ENCODE measurements at places on chromosomes 5 and 9.

DNA sequence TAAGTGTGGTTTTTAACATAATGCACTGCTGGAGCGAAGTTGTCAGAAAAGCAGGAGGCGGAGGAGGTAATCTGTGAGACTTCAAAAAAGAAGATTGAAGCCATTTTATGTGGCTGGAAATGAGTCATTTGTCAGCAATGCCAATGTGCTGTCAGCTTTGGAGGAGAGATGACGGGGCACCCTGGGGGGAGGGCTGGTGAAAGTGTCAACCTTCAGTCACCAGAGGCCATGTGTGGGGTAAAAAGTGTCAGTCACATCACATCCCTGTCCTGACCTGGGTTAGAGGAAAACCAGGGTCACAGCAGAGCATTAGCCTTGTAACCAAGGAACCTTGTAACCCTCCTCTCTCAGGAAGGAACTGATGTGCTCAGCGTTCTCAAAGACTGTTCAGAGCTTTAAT is 59.1 kb downstream of the TLR4 start:
- DNase-seq: peak; percentile 1

DNA sequence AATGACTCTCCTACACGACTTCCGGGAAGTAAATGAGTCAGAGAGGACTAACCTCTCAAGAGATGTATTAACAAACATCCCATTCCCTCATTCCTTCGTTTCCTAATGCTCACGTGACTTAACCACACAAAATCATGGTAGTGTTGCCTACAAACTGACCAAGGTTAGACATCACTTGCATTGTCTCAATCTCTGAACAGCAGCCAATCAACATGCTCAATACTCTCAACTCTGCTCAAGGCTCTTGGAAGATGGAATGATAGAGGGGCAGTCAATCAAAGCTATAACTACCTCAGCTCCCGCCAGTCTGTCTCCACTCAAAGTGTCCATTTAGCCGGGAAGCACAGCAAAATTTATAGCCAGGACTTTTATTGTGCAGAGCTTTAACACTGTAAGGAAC is 143.8 kb upstream of the PIK3R1 start:
- DNase-seq: no peak

GRCh38 chr9:134316449-134317160 is 9.7 kb upstream of the RXRA start:
- DNase-seq: no peak

GRCh38 chr9:96029722-96030530 is 154.4 kb downstream of the ERCC6L2 start:
- no peak for DNase-seq

DNA sequence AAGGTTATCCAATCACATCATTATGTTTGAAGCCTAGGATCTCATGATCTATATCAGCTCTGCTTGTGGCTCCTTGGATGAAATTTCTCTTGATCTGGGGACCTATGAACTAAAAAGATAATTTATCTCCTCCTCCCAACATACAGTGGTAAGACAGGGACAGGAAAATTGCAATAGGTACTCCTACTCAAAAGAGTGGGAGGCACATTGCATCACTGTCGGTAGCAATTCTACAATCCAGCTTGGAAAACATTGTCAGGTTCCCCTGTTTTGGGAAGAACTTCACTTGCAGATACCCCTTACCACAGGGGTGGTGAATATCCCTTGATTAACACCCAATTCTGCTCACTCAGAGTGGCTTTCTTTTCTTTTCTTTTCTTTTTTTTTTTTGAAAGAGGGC is 107.7 kb downstream of the HSPA4 start:
- DNase-seq: no peak

GRCh38 chr5:60437308-60437707 is 262.7 kb downstream of the DEPDC1B start:
- no peak for DNase-seq

- no peak for DNase-seq
These were observed 145.1 kb upstream of the PANK3 start for GRCh38 chr5:168724227-168724626.

DNA sequence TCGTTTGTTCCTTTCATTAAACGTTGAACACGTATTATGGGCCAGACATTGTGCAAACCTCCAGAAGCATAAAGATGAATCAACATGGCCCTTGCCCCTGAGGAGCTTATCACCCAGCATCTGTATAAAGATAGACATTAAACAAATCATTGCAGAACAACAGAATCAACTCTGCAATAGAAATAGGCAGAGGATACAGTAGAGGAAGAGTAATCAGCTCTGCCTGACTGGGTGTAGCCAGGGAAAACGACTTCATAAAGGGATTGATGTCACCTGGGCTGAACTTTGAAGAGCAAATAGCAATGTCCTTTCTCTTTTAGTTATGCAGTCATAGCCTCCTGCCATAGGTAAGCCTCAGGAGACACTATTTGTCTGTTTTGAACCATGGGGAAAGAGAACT is 13.4 kb downstream of the RGS7BP start:
- DNase-seq: no peak

DNA sequence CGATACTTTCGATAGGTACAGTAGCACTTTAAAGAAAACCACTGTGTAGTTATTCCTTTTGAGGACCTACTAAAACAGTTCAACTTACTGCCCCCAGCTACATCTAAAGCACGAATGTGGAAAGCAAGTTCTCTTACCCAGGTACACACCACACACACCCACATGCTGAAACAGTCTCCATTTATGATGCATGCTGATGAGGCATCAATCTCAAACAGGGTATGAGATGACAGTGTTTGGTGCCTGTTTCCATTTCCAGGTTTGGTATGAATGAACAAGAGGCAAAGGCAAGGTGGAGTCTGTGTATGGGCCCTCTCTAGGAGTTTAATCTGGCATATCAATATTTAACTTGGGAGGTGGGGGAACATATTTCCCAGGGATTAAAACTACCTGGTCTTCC is 13.9 kb downstream of the HMGXB3 start:
- DNase-seq: peak; percentile 7

GRCh38 chr9:104682642-104683041 is 11.7 kb upstream of the OR13D1 start:
- DNase-seq: no peak

DNA sequence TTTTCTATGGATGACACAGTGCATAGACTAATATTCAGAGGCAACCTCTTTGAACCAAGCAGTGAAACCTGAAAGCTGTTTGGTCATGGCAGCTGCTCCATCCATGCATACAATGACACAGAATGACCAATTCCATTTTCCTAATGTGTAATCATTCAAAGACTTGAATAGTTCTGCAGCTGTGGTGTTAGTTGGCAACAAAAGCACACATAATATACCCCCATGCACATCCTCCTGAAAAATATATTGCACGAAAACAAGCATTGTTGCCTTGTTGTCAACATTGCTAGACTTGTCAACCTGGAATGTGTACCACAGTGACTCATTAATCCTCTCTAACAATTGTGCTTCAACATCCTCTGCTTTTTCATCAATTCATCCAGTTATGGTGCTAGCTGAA is 71.0 kb upstream of the SEMA6A start:
- DNase-seq: no peak

DNA sequence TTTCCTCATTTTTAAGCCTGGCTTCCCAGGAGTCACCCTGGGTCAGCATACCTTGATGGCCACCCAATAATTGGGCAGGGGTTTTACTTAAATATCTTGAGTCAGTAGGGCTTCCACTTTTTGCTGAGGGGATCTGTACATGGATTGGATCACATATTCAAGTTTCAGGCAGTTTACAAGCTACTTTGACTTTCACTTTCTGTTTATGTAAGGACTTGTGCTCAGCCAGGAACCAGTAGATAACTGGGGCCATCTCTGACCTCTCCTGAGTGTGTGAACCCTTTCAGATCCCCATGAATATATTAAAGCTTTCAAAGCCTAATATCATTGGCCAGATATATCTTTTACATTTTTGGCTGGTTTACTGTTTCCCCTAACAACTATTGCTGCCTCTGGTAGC is 45.1 kb downstream of the SLCO6A1 start:
- no peak for DNase-seq

GRCh38 chr9:99576002-99576401 is 245.7 kb upstream of the NR4A3 start:
- DNase-seq: no peak

DNA sequence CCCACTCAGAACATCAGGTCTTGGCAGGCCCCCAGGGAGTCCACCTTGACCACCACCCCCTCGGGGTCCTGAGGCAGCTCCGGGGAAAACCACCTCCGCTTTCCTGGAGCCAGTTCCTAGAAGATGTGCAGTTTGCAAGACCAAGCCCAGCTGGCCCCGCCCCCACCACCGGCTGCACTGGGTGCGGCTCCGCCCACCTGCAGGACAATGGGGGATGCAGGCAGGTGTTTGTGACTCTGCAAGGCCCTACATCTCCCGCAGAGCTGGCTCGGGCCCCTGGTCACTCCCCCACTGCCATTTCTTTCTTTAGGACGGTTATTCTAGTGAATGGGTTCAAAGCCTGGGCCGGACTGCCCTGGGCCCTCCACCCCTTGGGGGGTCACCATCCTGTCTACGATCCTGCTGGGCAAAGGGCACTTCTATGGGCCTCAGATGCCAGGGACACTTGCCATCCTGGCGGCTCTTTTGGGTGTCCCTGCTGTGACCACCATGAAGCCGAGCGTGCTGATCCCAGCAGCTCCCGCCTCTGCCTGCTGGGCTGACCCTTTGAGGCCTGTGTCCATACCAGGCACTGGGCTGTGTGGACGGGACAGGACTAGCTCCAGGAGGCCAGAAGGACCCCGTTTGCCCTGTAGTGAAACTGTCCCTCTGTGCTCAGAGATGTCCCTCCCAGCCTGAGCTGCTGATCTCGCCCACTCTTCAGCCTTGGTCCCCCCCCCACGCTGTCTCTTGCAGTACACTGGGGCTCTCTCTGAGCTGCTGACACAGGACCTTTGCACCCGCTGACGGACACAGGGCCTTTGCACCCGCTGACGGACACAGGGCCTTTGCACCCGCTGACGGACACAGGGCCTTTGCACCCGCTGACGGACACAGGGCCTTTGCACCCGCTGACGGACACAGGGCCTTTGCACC is 5.9 kb upstream of the NACC2 start:
- no peak for DNase-seq

DNA sequence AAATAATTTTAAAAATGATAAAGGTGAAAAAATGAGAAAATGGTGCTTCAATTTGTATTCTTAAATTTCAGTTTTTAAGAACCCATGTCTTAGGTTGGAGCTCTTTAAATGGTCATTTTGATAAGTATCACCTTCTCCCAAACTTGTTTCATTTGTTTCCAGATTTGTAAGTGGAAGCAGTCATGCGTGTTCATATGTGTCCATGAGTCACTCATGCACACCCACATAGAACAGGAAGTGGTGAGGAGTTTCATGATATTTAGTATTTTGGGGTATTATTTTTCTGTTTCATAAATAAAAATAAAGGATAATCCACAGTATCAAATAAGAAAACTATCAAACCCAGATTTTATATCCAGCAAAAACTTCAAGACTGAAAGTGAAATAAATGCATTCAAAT is 570.4 kb upstream of the ST8SIA4 start:
- no peak for DNase-seq

DNA sequence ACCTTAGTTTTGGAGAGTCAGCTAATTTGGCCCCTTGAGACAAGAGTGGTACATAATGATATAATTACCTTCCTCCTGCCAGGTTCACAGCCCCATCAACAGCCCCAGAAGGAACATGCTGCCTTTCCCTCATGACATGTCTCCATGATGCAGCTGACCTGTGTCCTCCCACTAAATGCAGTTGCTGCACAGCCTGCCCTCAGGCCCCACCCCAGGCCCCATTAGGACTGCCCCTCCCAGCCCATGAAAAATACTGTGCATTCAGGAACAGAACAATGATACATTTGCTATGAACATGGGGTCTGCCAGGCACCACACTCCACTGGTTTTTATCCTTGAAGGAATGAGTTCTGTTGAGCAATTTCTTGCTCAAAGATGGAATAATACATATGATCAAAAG is 176.4 kb downstream of the C5orf15 start:
- no peak for DNase-seq

DNA sequence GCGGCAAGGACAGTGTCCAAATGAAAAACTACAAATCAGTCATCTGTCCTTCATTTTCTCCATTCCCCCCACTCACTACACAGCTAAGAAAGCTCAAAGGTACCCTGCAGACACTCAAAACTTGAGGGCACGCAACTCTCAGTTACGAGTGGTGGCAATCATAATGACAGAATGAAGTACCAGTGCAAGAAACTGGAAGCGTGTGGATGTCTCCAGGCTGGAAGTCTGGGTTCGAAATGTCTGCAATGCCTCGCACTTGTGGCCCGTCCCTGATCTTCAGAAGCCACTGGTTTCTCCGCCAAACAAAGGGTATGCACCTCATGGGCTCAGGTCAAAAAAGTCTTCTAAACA is 597 bp upstream of the CENPH start:
- no peak for DNase-seq

DNA sequence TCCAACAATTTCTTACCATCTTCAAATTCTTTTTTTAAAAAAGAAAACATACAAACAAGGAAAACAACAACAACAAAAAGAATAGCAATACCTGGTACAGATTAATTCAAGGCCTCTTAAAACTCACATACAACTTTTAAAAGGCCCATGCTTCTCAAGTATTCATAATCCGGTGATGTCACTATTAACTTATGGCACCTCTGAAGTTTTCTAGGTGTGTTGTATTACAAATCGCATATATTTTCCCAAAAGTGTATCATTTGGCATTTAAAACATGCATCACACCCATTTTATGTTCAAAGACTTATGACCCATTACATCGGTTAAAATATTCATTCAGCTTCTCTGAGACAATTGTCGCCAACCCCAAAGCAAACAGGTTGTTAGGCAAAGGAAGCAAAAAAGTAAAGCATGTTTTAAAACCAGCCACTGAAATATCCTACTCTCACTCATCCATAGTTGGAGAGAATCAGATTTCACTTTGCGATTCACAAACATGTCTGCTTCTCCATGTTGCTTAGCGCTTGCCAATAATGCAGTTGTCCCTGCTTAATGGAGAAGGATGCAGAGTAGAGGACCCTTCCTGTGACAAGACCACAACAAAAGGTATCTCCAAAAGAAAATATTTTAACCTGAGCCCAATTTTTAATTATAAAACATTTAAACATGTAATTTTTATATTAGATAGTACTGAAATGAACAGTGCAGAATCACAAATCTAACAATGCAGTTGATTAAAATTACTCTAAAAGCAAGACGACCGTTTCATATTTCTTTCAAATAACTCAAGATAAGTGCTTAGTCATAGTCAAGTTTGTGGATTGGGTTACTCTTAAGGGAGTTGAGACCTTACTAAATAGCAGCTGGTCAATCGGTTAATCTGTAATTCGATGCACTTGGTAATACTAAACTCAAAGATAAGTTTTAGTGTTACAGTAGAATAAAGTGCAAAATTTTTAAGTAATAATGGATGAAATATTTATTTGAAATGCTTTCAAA is 1.6 kb downstream of the SKP1 start:
- no peak for DNase-seq
